ENCODE measurements at places on chromosomes 5 and 9.

DNA sequence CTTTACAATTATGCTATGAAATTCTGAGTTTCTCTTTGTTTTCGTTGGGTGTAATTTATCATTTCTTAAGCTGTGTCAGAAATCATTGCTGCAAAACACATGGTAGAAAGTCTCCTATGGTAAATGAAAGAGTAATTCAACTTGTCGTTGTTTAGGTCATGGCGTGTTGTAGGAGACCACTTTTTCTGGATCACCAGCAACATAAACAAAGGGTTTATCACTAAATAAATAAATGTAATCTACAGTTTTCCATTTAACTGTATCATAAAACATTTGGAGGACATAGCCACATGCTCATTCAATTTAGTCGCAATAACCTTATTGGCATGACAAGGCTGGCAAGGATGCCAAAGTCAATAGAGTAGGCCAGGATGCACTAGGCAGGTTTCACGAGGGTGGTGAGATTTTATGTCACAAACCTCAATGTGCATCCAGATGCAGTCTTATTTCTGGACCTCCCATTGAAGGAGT, 154.4 kb upstream of the ERCC6L2 start:
- DNase-seq: no peak

- no peak for DNase-seq
Measured at GRCh38 chr9:4167728-4168127, 132.1 kb downstream of the GLIS3 start.

DNA sequence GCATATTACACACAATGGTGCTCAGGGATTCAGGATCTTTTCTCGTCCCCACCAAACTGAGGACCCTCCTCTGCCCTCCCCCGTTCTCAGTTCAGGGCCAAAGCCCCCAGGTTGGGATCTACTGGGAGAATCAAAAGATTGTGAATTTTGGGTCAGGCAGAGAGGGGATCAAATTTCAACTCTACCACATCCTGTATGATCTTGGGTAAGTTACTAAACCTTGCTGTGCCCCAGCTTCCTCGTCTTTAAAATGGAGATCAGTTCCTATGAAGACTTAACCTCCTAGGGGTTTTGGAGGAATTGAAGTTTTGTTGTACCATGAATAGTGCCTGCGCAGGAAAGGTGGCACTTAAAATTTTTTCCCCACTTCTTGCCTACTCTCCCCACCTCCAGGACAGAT, 62.4 kb downstream of the RAI14 start:
- DNase-seq: no peak

DNA sequence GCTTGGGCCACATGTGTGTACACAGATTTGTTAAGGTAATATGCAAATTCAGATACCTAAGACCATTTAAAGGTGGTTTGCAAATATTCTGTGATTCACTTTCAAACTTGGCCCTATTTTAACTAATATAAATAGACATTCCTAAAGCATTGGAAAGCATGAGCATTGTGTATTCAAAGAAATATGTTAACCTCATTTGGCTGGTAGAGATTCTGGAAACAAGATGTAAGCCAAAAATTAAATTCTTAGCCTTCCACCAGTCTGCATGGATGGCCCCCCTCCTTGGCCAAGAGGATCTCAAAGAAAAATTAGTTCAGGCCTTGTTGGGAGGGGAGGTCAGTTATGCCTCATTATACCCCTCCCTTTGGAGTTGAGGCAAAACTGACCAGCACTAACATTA, 38.7 kb upstream of the C6 start:
- DNase-seq: no peak

GRCh38 chr5:179840766-179841165, 17.9 kb downstream of the MRNIP start:
- DNase-seq: no peak

DNA sequence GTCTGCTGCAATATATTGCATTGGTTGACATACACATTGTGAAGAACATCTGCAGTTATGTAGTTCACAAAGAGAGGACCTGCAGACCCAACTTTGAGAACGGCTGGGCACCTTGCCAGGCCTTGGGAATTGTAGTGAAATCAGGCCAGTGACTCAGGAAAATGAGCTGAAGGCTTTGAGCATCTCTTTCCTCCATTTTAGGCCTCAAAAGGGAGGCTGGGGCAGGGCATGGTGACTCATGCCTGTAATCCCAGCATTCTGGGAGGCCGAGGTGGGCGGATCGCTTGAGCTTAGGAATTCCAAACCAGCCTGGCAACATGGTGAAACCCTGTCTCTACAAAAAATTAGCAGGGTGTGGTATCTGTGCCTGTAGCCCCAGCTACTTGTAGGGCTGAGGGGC, 1.4 kb upstream of the IPPK start:
- DNase-seq: no peak

DNA sequence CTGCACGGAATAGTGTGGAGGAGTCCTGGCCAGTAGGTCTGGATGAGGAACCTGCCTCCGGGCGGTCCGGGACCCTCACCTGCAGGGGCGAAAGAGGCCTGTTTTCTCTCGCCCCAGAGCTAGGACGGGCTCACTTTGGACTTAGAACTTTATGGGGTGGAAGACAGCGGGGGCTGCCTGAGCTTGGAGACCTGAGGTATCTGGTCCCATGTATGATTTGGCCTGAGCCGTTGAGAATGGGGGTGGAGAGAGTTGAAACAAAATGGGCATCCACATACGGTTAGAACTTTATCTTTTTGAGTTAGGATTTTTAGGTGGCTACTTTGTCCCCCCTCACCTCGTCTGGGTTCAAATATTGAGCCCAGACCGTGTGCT, 681 bp upstream of the ETF1 start:
- DNase-seq: peak; percentile 91

DNA sequence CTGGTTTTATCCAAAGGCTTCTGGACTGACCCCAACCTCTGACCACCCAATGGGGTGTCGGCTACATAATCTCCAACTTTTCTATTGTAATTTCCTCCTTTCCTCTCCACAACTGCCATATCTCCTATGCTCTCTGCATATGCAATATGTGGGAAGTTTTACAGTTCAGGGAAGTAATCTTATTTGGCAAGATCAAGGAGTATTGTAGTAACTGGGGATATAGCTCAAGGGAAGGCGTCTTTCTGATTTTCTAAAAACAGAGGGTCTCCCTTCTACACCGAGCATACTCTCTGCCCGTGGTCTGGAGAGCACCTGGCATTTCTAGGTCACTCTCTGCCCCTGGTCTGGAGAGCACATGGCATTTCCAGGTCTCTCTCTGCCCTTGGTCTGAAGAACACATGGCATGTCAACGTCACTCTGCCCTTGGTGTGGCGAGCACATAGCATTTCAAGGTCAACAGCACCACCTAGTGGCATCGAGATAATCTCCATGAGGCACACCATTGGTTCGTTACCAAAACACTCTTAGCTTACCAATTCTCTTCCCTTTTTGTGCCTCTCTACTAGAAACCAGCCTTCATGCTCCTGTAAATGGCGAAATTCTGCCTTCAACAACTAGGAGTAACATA, 616.4 kb upstream of the NUDT12 start:
- no peak for DNase-seq

DNA sequence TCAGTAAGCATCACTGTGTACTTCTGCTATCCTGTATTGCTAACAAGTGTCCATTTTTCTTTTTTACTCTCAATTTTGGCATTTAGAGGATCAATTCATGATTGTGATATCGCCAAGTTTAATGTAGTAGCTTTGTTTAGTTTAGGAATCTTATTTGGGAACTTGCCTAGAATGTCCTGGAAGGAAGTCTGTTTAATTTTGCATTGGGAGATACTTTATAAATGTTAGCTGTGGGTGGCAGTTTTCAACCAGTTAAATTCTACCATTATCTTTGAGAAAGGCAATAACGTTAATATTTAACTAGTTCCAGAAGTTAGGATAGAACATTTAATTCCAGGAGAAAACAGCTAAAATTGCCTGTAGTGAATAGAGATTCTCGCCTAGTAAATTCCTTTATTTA, 78.6 kb downstream of the PBX3 start:
- DNase-seq: no peak

- DNase-seq: no peak
Measured at GRCh38 chr5:67651180-67651579, 454.6 kb upstream of the CD180 start.

DNA sequence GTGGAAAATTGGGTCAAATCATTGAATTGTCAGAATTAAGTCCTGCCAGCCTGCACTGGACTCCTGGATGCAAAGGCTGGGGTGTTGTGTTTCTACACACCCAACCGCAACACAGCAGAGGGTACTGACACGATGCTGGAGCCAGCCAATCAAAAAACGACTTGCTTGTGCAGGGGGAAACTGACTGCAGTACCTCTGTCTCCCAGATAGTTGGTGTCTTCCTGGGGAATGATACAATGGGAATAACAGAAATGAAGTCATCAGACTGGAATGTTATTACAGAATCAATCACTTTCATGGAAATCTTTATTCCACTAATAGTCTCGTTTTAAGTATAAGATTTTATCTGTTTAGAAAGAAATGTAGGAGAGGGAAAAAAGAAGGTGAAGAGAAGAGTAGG, 330.3 kb downstream of the MLLT3 start:
- DNase-seq: no peak

- DNase-seq: no peak
Measured at GRCh38 chr5:17434982-17435381, 63.0 kb upstream of the TAF11L2 start.

GRCh38 chr5:81757404-81757803, 6.5 kb upstream of the SSBP2 start:
- DNase-seq: no peak

DNA sequence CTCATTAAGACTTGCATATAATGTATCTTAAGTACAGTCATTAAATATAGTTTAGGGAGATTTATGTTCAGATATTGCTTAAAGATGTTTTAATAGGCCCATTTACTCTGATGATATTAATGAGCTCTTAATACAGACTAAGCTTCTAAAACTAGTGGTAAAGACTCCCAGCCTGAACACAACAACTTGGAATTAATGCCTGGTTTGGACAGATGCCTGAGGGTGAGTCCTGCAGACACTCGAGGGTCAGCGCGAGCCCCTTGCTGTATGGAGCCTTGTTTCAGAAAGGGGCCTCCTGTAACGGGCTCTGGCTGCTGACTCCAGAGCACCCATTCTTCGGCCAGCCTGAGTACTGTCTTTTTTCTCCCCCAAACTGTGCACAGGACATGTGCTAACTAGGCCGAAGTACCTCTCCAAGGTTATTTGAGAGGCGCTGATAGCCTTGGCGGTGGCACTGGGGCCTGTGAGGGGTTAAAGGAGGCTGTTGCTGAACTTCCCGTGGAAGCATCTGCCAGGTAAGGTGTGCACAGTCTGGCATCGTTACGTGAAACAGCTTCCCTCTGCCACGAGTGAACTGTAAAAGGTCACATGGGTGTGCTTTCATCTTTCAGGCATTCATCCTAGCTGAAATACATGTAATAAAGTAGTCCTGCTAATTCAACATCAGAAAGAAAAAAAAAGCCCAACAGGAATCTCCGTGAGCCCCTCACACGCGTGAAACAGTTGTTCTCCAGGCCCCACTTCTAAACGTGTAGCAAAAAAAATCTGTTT, 113.4 kb downstream of the MVB12B start:
- DNase-seq: no peak

- no peak for DNase-seq
Measured at GRCh38 chr5:16671208-16671607, 54.4 kb upstream of the RETREG1 start.

- DNase-seq: no peak
Measured at GRCh38 chr5:112200131-112200530, 218.9 kb downstream of the EPB41L4A start.

DNA sequence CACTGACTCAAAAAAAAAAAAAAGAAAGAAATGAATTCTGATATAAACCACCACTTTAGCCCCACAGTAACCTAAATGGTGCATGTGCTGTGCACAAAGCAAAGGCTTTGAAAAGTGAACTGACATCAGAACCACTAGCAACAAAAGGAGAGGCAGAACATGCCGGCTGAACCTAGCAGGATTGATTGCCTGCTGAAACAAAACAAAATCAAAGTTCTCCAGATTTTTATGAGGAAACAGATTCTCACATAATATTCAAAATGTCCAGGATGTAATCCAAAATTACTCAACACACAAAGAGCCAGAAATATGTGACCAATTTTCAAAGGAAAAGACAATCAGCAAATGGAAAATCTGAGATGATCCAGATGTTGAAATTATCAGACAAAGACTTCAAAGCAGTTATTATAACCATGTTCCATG, 37.9 kb downstream of the UBTD2 start:
- no peak for DNase-seq

DNA sequence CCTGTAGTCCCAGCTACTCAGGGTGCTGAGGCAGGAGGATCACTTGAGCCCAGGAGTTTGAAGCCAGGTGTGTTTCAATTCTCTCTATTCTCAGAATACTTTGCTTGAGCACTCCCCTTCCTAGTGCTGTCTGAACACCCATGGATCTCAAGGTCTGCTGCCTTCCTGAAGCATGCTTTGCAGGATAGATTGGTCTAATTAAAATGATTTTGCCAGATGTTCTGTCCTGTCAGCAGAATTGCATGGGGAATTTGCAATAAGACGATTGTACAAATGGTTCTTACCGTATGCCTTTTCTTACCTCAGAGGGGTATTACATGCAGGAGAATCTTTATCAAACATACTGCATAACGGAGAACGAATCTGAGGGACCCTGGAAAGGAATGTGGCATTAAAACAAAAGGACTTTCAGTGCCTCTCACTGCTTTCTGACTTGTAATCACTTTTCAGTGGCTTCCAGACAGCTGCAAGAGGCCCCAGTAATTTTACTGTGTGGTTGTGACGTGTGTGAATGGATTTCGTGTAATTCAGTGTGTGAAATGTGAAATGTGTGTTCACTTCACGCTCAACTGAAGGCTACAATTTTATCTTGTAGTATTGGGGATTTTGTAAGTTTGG, 587.2 kb upstream of the SEMA6A start:
- no peak for DNase-seq

- DNase-seq: peak; percentile 62
Measured at GRCh38 chr9:124399968-124400940, 15.0 kb downstream of the PSMB7 start.

GRCh38 chr5:179385914-179386313, 40.7 kb upstream of the ADAMTS2 start:
- DNase-seq: no peak

- DNase-seq: no peak
Measured at GRCh38 chr5:154278186-154278585, 87.7 kb downstream of the GALNT10 start.

GRCh38 chr5:126647071-126647470, 46.3 kb downstream of the PHAX start:
- DNase-seq: no peak
